ENCODE measurements at places on chromosomes 3 and 15.
A peak's percentile ranks its signal among the peaks of the same experiment; 100 is the strongest.

- DNase-seq = no peak
Observed at GRCh38 chr3:59758672-59759071, 708.8 kb upstream of the CFAP20DC start.

DNA sequence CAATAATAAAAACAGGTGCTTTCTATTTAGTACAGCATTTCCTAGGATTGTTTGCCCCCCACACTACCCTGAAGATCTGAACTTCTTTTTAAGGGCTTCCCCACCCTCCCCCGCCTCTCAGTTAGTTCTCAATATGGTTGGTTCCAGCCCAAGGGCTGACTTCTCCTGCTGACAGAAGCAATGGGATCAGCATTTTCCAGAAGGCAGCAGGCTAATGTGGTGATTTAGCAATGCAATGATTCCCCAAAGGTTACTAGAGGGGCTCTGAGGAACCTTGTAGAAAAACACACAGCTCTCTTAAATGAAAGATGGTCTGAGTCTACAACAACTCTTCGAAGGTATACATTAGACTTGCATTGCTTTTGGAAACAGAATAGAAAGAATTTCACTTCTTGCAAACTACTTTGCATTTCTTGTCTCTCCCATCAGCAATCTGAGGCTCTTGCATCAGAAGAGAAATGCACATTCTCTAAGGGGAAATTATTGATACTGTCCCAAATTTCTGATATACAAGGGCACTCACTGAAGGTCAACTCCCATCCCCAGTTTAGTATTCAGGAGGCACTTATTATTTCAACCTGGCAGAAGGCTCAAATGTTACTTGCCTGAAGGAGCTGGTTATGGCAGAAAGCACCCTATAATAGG, 30.3 kb downstream of the FGF12 start:
- no peak for DNase-seq

DNA sequence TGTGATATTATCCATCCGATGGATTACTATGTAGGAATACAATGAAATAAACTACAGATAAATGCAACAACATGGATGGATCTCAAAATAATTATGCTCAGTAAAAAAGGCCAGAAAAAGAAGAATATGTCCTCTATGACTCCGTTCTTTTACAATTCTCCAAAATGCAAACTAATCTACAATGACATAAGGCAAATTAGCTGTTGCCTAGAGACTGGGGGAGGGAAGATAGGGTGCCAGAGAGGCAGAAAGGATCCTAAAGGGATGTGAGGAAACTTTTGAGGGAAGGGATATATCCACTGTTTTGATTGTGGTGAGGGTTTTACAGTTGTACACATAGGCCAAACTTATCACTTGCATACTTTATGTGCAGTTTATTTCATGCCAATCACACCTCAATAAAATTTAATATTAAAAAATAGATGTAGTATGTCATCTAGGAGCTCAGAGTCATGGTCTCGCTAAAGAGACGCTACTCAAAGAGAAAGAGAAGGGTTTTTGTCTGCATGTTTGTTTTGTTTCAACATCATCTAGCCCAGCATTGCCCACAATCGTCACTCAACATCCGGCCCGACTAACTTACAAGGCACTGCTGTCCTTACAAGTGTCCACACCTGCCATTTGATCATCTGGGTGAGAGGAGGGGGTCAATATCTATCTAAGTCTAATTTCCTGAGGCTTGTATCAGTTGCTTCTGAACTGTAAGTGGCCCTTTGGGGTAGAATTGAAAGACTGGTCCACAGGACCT, 29.5 kb downstream of the HES1 start:
- no peak for DNase-seq

DNA sequence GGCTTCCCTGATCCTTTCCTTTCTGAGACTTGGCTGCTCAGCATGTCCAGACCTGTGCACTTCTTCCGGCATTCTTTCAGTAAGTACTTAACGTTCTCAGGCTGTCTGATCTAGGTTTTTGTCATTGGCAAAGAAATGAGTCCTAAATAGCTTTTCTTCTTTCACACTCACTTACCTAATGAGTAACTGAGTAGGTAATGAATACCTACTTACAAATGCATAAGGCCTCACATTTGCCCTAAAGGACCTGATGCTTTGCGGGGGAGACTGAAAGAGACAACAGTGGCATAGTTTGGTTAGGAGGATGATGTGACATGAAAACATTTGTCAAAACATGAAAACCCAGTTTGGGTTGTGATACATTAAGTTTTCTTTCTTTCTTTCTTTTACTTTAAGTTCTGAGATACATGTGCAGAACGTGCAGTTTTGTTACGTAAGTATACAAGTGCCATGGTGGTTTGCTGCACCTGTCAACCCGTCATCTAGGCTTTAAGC, 516.7 kb upstream of the CFAP20DC start:
- no peak for DNase-seq

- DNase-seq = no peak
Observed at GRCh38 chr3:185403002-185403401, 40.1 kb downstream of the MAP3K13 start.

- DNase-seq = no peak
Observed at GRCh38 chr3:52370531-52370930, 54.4 kb downstream of the DNAH1 start.

DNA sequence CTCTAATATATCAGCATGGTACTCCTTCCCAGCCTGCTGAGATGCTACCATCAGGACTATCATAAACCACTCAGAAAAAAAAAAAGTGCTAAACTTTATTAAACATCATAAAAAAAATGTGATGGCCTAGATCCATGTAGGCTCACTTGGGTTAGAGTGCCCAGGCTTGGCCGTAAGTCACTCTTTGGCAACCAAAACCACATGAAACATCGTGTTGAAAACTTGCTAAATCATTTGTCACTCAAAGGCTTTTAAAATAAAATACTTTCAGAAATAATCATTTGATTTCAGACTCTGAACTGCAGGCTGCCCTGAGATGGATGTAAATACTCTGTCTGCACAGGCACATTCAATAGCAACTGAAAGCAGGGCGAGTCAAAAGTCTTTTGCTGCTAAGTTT, 78.4 kb upstream of the WNT5A start:
- no peak for DNase-seq

DNA sequence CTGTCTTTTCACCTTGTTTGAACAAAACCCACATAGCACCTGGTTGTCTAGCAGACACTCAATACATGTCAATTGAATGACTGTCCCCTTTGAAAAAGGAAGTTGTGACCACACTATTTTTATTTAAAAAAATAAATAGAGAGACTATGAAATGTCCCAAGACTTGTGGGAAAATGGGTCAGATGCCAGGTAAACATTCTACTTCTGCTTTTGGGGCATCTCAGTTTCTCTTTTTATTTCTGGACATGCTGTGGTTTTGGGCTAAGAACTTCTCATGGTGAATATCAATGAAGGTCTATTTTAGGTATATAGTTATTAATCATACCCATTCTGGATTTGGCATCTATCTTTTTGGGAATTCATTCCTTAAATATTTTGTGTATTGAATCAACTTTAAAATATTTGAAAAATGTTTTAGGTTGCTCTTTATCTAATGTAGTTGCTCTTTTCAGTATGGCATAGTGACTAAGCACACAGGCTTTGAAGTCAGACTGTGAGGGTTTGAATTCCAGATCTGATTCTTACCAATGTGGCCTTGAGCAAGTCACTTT, 4.4 kb downstream of the TMEM45A start:
- DNase-seq = peak; percentile 86

- DNase-seq = no peak
Observed at GRCh38 chr3:10374311-10374710, 53.4 kb upstream of the SEC13 start.

GRCh38 chr3:175716446-175716845, 857.3 kb downstream of the NAALADL2 start:
- DNase-seq = peak; percentile 34

DNA sequence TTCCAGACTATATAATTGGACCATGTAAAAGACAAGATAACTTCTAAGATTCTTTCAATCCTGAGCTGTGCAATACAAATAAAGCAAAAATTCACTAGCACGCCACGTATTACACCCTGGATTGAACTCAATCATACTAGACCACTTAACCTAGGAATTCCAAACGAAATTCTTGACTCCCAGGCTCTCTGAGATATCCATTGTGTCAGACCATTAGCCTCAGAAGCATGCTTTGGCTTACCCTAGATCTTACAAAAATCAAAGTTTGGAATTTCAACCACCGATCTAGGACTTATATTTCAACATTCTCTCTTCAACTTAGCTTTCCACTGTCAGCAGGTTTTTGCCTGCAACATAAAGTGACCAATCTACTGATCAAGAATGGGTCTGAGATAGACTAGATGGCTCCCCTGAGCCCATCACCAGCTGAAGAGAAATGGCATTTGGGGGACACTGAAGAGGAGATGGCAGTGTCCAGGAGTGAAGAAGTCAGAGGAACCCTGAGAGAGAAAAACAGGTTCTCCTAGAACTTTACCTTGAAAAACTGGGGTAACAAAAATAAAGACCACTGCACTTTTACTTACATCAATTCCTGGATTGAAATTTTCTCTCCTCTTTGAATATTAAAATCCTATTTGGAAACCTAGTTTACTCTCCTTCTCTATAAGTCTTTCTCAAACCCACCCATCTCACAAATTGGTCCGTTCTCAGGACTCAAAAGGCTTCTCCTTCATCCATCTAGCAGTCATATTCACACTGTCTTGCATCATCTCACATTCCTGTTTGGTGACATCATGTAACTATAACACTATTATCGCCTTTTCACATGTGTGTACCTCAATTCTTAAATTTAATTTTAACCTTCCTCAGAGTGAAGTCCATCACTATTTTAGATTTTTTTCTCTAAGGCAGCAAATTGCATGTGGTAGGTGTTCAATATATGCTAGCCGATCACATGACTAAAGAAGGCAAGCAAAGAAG, 18.5 kb downstream of the CPNE4 start:
- DNase-seq = peak; percentile 4

DNA sequence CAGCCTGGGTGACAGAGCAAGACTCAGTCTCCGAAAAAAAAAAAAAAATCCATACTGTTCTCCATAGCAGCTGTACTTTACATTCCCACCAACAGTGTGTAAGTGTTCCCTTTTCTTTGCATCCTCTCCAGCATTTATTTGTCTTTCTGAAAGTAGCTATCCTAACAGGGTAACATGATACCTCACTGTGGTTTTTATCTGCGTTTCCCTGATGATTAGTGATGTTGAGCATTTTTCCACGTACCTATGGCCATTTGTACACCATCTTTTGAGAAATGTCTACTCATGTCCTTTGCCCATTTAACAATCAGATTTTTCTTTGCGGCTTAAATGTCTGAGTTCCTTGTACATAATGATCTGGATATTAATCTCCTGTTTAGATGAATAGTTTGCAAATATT, 119.3 kb downstream of the RFX7 start:
- DNase-seq = no peak

GRCh38 chr3:169578381-169579024, 85.0 kb downstream of the MECOM start:
- DNase-seq = no peak

- no peak for DNase-seq
Observed at GRCh38 chr15:77064539-77065308, 6.2 kb downstream of the TSPAN3 start.

GRCh38 chr15:34437687-34438086, at the start of gene GOLGA8A:
Gene GOLGA8A, minus strand, starts transcription at chr15:34437808. Its CDS starts 48,117 bp downstream, at chr15:34389691.
- DNase-seq = peak; percentile 74

DNA sequence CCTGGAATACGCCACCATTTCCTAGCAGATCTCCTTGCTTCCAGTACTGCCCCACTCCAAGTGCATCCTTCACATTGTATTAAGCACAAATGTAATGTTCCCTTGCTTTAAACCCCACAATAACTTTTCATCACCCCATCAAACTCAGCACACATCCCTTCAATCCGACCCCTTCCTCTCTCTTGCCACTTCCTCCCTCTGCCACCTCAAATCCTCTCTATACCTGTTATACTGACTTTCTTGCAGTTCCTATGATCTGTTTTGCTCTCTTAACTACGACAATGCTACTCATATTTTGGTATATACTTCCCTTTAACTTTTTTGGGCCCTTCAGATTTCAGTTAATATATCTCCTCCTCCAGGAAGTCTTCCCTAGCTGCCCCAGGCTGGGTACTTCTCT, 14.1 kb downstream of the PARL start:
- no peak for DNase-seq

- no peak for DNase-seq
Observed at GRCh38 chr15:63460210-63461155, 43.9 kb upstream of the USP3 start.

DNA sequence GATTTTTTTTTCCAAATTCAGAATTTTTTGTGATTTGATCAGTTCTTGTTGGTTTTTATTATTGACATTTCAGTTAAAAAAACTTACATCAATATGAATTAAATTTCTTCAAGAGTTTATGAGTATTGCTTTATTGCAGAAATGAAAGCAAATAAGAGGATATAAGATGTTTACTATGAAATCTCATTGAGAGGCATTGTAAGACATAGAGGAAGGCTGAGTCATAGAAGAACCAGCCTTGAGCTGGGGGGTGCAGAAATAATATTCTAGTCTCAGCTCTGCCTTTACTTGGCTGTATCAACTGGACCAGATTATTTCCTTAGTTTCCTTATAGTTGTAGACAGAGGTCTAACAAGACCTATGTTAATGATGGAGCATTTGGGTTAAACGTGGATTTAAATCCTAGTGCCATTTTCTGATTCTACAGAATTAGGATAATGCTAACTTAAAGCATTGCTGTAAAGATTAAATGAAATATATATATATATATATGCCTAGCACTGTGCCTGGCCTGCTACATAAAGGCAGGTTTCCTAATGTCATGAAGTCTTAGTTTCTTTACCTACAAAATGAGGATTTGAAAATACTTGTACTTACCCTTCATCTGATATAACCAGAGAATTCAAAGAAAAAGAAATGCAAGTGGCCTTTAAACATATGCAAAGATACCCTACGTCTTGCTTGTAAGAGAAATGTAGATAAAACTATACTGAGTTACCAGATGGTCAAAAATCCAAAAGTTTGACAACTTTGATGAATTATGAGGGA, 7.3 kb downstream of the FAM98B start:
- peak; percentile 20 for DNase-seq

- DNase-seq = no peak
Observed at GRCh38 chr3:196563721-196564225, 4.6 kb downstream of the WDR53 start.

DNA sequence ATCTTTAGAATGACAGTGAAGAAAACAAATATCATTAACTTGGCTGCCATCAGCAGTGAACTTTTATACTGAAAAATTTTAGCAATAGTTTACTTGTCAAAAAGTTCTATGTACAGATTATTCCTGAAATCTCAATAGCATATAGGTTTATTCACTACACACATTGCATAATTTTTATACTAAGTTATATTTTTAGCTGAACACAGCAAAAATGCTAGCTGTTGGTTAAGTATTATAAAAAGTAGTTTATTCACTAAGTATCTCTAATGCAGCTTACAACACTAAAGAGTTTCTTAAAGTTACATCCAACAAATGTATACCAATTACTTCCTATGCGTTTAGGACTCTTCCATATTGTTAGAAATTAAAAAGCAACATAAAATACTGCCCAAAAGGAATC, 131.9 kb downstream of the SCAPER start:
- no peak for DNase-seq

GRCh38 chr3:186457236-186457635, 86.9 kb downstream of the CRYGS start:
- no peak for DNase-seq

GRCh38 chr3:184368586-184369183, 7.2 kb downstream of the POLR2H start:
- DNase-seq = peak; percentile 90

- DNase-seq = no peak
Observed at GRCh38 chr3:140092848-140093536, 158.0 kb downstream of the CLSTN2 start.
